ENCODE measurements at places on chromosomes 3 and 15. TPM values are rescaled to one million over a fixed set of nuclear protein-coding genes. Genes with fewer than 3 reads are reported as not detected.
A peak's percentile ranks its signal among the peaks of the same experiment; 100 is the strongest.

The SPESP1 gene
- total RNA-seq, result not detected

The C2CD4A gene
- 0.15 TPM for total RNA-seq

The GRAMD2A gene
- total RNA-seq, result 1.3 TPM

The SAMD7 gene
- total RNA-seq, result not detected

The PPP1R14D gene
- total RNA-seq, result 0.64 TPM

The FGF12 gene
- 0.51 TPM for total RNA-seq

The C3orf20 gene
- total RNA-seq, result not detected

DNA sequence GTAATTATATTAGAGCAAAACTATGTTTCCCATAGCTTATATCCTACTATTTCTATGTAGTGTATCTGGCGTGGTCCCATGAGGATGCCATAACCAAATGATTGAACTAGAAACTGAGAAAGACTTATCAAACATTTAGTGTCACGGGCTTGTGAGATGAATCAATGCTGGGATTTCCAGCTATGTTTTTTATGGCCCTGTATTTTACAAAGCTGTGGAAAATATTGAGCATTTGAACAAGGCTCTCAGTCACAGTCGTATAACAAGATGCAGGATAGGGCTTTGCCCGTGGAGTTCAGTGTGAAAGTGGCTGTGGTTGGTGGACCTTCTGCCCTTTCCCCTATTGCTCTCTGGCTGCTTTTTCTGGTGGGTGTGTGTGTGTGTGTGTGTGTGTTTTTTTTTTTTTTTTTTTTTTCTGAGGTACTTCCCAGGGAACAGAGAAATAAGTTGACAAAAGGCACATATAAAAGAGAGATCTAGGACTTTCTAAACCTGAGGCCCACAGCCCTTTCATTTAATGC is 60.7 kb downstream of the CACNA1D start:
- H3K4me1 ChIP-seq, result no peaks in the 10 kb centered on the region
- no peak overlapping the region for H3K27ac ChIP-seq
- H3K36me3 ChIP-seq, result no peaks in the 10 kb centered on the region
- DNase-seq, result no peak
- H3K27me3 ChIP-seq, result no peaks in the 10 kb centered on the region

DNA sequence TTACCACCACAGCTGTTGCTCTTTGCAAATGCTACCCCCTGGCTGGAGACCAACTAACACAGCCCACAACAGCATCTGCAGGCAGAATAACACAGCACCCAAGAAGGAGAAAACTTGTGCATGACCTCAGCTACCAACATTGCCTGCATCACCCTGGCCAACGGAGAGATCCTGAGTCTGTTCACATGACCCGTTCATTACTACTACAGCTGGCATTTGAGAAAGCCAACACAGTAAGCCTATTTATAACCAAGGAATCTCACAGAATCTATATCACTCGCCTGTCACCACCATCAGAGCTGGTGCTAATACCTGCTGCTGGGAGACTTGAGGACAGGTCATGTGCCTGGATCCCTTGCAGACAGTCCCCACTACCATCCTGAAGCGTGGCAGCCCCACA is 215.2 kb downstream of the POLQ start:
- no peak for DNase-seq
- no peaks in the 10 kb centered on the region for H3K4me1 ChIP-seq
- H3K36me3 ChIP-seq, result no peaks in the 10 kb centered on the region
- no peak overlapping the region for H3K4me3 ChIP-seq
- H3K27ac ChIP-seq, result no peak overlapping the region

- H3K4me1 ChIP-seq, result peaks cover 16% of the 10 kb centered on the region
- H3K36me3 ChIP-seq, result no peaks in the 10 kb centered on the region
- no peak for DNase-seq
- no peaks in the 10 kb centered on the region for H3K27me3 ChIP-seq
- H3K4me3 ChIP-seq, result no peak overlapping the region
Measured at GRCh38 chr15:101145362-101145761, 106.5 kb downstream of the CHSY1 start.

DNA sequence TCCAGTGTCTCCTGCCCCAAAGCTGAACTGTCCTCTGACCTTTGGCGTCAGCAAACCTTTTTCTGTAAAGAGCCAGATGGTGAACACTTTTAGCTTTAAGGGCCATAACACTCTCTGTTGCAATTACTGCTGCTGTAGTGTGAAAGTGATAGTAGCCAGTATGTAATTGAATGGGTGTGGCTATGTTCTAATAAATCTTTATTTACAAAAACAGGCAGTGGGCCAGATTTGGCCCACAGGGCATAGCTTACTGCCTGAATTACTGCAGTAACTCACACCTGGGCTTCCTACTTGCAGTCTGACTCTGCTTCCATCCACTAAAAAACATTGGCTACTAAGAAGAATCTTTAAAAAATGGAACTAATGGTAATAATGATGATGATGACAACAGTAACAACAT is 68.0 kb upstream of the SLC6A11 start:
- H3K36me3 ChIP-seq, result no peaks in the 10 kb centered on the region
- H3K4me3 ChIP-seq, result no peak overlapping the region
- no peak overlapping the region for H3K27ac ChIP-seq
- H3K27me3 ChIP-seq, result peaks cover 6% of the 10 kb centered on the region
- no peak for DNase-seq
- no peaks in the 10 kb centered on the region for H3K4me1 ChIP-seq

DNA sequence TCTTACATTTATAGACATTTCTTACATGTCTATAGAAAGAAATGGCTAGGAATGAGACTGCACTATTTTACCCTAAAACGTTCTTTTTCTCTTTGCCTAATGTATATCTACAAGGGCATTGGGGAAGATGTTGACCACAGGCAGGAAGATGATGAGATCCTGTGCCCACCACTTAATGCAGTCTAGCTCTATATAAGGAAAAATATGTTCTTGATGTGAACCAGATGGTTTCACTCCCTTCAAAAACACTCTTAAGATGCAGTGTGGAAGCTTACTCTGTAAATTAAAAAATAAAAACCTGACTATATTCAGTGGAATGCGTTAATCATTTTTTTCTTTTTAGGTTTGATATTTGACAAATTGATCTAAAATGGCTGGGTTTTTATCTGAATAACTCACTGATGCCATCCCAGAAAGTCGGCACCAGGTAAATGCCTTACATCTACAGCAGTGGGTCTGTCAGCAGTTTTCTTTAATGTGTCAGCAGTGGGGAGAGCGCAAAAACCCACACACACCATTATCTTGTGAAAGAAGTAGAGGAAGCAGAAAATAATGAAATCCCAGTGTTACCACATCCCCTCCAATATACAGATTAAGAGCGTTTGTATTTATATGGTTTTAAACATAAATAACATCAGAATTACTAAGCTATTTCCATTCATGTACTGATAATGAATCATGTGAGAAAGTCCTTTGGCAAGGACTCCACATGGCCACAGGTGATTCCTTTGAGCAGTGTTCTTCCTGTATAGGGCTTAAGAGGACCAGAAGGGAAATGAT is 10.1 kb downstream of the AGTR1 start:
- H3K27me3 ChIP-seq, result peaks cover 2% of the 10 kb centered on the region
- DNase-seq, result no peak
- no peak overlapping the region for H3K4me3 ChIP-seq
- no peaks in the 10 kb centered on the region for H3K4me1 ChIP-seq
- no peaks in the 10 kb centered on the region for H3K36me3 ChIP-seq

DNA sequence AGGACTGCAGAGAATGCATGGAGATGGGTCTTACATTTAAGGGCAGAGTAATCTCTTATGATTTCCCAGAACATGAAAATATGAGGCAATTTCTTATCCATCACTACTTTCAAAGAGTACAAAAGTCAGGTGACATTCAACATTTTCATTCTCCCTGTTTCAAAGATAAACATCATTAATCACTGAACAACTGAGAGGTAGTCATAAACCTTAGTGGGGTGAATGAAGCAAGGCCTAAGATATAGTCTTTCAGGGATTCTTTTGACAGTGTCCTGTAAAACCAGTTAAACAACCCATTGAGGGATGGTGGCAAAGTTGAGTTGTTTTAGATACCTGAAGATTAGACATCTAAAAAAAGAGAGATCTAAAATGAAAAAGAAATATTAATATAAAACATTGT is 271.6 kb upstream of the CBLB start:
- H3K27me3 ChIP-seq, result no peaks in the 10 kb centered on the region
- no peaks in the 10 kb centered on the region for H3K4me1 ChIP-seq
- DNase-seq, result no peak
- H3K4me3 ChIP-seq, result no peak overlapping the region
- H3K36me3 ChIP-seq, result no peaks in the 10 kb centered on the region
- H3K27ac ChIP-seq, result no peak overlapping the region

DNA sequence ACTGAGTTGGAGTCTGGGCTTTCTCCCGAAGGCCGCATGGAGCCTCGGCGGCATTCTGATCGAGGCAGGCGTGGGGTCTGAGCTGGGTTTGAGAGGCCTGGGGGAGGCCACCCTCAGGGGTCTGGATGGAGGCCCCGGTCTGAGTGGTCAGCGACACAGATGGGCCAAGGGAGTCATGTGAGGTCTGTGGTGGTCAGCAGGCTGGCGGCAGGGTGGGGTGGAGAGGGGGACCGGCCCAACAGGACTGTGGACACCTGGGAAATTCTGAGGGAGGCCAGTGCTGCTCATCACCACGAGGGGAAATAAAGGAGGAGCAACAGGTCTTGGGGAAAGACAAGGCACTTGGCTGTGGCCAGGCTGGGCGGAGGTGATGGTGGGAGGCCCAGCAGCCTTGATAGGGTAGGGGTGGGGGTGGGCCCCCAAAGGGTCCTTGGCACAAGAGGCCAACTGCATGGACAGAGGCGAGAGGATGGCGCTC is 16.2 kb downstream of the CTSH start:
- H3K27ac ChIP-seq, result peak overlapping the region; percentile 97
- peaks cover 1% of the 10 kb centered on the region for H3K36me3 ChIP-seq
- DNase-seq, result no peak
- H3K4me1 ChIP-seq, result peaks cover 65% of the 10 kb centered on the region
- H3K27me3 ChIP-seq, result no peaks in the 10 kb centered on the region
- no peak overlapping the region for H3K4me3 ChIP-seq

- no peaks in the 10 kb centered on the region for H3K36me3 ChIP-seq
- no peak overlapping the region for H3K27ac ChIP-seq
- 0 out of 2 replicates have a peak, but pooled peaks cover 4% of the 10 kb centered on the region for H3K4me1 ChIP-seq
- H3K27me3 ChIP-seq, result no peaks in the 10 kb centered on the region
- H3K4me3 ChIP-seq, result no peak overlapping the region
Measured at GRCh38 chr3:38000965-38001455, 10.4 kb downstream of the VILL start.

All from Panc1 (cell line).